ENCODE measurements at places on chromosomes 3 and 15.
A peak's percentile ranks its signal among the peaks of the same experiment; 100 is the strongest.

GRCh38 chr3:120554812-120555606, 41.1 kb upstream of the NDUFB4 start:
- DNase-seq = no peak

- DNase-seq = no peak
Measured at GRCh38 chr3:39295184-39295775, 15.4 kb upstream of the CX3CR1 start.

DNA sequence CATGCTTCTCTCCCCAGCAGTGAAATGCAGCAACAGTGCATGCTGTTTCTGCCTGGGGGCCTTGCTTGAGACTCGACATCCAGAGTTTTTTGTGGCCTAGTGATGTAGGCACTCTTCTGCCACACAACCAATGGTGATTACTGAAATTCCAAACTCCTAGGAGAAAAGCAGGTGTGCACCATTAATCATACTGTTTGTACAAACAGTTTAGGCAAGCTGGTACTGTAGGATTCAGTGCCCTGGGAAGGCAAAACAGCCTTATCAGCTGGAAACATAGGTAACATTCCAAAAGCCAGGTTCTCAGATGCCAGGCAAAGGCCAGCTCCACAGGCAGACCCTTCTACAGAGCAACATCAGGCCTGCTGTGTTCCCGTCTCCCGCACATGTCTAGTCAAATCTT, 17.5 kb upstream of the RBP1 start:
- DNase-seq = no peak

DNA sequence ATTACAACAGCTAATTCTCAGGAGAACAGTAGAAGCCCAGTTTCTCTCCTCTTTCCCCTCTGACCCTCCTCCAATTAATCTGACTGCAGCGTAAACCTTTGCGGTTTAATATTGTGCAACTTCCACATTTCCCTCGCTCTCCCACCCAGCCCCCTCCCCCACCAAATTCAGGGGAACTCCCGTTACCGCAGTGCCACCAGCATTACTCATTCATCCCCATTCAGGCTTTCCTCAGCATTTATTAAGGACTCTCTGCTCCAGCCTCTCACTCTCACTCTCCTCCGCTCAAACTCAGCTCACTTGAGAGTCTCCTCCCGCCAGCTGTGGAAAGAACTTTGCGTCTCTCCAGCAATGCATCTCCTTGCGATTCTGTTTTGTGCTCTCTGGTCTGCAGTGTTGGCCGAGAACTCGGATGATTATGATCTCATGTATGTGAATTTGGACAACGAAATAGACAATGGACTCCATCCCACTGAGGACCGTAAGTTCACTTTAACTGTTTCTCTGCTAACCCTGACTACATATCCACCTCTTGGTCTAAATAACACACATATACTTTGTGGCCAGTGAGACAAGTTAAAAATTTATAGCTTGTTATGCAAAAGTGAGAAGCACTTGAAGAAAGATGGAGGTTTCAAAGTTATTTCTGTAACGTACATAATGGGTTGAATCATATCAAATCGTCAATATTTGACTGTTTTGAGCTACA, at the start of gene PTX3:
Gene PTX3, plus strand, starts transcription at position 268 of the 709 bp plus-strand sequence. Its CDS starts 84 bp downstream, at position 352.
- peak; percentile 22 for DNase-seq

DNA sequence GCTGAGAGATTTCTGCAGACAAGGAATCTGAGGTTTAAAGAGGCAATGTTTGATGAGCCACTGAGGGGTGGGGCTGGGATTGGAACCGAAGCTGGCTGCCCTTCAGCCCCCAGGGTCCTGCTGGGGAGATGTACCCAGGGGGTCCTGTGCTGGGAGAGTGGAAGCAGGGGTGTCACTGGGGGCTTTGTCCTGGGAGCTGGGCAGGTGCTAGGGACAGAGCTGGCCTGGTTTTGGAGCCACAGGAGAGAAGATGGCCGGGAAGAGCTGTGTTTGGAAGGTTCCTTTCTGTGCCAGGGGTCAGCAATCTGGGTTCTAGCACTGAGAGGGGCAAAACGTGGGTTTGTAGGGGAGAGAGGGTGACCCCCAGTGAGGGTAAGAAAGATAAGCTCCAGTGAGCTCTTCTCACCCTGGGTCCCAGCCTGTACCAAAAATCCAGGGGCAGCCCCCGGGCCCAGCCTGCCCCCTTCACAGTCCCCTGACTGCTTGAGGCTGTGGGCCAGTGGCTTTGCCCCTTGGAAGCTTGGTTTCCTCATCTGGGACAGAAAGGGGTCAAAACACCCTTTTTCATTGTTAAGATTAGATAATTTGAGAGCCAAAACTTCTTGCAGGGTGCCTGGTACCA, 69.6 kb downstream of the SMAD3 start:
- peak; percentile 30 for DNase-seq

DNA sequence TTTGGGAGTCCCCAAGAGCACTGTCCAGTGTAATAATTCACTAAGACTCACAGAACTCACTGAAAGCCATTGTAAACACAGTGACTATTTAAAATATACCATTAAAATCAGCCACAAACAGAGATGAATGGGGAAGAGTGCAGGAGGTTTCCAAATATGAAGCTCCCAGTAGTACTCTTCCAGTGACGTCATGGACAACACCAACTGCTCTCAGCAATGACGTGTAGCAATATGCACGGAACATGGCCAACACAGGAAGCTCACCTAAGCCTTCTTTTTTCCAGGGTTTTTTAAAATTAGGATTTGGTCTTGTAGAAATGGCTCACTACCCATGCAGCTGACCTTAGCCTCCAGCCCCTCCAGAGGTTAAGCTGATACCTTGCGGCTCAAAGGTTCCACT, 1224.1 kb upstream of the CADM2 start:
- no peak for DNase-seq

DNA sequence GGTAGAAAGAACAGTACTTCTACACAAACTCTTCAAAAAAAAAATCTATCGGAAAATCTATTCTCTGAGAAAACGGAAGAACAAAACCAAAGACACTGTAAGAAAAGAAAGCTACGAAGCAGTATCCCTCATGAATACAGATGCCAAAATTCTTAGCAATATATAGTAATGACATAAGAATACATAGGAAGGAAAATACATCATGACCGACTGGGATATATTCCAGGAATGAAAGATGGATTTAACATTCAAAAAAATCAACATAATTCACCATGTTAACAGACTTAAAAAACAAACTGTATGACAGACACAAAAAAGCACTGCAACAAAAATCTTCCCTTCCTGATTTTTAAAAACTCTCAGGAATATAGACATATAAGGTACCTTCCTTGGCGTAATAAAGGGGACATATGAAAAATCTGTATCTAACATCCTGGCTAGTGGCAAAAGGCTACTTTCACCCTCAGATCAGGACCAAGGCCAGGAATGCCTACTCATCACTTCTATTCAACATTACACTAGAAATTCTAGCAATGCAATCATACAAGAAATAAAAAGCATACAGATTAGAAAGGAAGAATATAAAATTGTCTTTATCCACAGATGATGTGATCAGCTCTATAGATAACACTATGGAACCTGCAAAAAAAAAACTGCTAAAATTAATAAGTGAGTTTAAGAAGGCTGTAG, 77.6 kb upstream of the XXYLT1 start:
- no peak for DNase-seq

- DNase-seq = no peak
Measured at GRCh38 chr15:36232491-36232890, 346.9 kb upstream of the CDIN1 start.

DNA sequence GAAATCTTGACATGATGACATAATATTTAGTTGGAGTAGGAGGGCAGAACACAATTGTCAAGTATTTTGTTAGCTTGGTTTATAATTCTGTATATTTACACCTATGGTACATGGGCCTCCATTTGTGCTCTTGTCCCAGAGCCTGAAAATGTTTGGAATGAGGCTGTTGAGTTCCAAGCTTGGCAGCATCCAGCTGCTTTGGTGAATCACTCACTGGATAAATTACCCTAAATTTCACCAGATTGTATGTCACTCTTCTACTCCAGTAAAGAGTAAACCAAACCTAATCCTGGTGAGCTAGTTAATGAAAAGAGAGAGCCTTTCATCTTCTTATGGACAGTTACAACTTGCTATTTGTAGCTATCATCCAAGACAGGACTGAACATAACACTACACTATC, 928.7 kb downstream of the DIPK2A start:
- DNase-seq = no peak

DNA sequence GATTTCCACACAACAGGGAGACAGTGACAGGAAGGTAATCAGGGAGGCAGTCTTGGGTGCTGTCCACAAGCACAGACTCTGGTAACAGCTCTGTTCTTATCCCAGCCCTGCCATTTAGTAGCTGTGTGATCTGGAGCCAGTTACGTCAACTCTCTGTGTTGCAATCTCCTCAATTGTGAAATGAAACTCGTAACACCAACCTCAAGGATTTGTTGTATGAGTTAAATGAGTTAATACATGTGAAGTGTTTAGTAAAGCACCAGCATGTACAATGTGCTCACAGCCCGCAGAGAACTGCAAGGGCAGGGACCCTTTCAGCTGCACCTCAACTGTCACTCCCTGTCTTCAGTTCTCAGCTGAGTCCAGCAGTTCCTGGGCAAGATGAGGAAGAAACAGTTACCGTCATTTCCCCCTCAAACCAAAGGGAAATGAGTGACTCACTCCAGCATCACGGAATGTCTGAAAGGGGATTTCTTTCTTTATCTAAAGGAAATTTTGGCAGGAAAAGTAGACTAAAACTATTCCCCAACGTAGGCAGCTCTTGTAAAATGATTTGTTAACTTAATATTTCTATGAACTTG, 39.9 kb upstream of the MB21D2 start:
- no peak for DNase-seq

DNA sequence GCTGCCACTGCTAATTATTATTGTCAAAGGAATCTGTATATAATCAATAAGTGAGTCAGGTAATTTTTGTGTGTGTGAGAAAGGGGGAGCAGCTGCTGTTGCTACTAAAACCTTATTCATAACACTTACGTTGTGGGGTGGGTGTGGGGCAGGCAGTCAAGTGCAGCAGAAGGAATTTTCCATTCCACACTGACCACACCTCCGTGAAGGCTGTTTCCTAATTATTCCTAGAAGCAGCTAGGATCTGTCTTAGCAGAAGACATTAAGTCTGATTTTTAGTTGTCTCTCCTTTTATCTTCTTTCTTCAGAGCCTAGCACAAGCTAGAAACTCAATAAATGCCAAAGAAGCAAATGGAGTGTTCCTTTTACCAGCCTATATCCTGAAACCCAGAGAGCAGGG, 4.0 kb upstream of the U2SURP start:
- no peak for DNase-seq

GRCh38 chr3:31917303-31918005, 63.6 kb downstream of the OSBPL10 start:
- no peak for DNase-seq

DNA sequence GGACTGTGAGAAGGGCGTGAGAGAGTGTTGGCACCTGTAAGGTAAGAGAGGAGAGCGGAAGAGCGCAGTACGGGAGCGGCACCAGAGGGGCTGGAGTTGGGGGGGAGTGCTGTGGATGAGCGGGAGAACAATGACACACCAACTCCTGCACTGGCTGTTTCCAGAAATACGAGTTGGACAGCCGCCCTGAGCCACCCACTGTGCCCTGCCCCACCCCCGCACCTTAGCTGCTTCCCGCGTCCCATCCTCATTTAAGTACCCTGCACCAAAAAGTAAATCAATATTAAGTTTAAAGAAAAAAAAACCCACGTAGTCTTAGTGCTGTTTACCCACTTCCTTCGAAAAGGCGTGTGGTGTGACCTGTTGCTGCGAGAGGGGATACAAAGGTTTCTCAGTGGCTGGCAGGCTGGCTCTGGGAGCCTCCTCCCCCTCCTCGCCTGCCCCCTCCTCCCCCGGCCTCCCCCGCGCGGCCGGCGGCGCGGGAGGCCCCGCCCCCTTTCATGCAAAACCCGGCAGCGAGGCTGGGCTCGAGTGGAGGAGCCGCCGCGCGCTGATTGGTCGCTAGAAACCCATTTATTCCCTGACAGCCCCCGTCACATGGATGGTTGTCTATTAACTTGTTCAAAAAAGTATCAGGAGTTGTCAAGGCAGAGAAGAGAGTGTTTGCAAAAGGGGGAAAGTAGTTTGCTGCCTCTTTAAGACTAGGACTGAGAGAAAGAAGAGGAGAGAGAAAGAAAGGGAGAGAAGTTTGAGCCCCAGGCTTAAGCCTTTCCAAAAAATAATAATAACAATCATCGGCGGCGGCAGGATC, at the start of gene SOX2:
Gene SOX2, plus strand, starts transcription at position 601 of the 811 bp plus-strand sequence. CDS start 436 bp downstream, outside the sequence.
- no peak for DNase-seq

DNA sequence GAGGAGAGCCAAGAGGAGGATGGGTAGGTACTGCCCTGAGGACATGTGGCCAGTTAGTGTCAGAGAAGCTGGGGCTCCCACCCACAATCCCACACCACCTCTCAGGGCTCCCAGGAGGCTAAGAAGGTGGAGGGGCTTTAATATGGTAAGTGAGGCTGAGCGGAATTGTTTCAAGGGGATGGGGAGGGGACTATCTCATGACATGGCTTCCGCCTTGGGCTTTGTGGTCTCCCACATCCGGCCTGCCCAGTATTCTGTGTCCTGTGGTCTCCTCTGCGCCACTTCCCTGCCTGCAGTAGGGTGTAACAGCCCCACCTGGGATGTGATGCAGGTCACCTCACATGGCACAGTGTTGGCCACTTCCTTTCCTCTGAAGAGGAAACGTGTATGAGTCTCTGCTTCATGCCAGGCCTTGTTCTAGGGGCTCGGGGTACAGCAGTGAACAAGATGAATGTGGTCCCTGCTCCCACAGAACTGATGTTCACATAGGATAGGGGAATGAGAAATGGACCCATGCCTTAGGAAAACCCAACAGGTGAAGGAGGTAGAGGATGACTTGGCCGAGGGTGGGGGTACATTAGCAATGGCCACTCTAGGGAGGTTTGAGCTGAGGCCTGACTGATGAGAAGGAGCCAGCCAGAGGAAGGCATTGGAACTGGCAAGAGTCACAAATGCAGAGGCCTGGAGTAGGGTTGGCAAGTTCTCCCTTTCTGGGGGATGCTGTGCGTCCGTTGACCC, 3.2 kb downstream of the NEIL1 start:
- DNase-seq = peak; percentile 75

DNA sequence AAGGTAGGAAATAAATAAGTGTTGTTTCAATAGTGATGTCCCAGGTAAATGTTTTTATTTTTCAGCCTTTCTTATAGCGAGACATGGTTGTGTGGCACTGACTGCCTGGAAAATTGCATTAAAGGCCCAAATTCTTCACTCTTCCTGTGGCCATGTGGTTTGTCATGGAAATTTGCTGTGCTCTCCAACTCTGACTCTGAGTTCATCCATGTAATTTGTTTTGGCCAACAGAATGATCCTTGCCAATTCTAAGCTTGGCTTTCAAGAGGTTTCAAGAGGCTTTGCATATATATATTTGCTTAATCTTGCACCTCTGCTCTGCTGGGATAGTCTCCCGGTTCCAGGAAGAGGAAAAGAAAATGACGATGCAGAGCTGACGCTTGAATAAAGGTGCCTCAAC, 107.5 kb upstream of the ARHGEF26 start:
- DNase-seq = no peak

DNA sequence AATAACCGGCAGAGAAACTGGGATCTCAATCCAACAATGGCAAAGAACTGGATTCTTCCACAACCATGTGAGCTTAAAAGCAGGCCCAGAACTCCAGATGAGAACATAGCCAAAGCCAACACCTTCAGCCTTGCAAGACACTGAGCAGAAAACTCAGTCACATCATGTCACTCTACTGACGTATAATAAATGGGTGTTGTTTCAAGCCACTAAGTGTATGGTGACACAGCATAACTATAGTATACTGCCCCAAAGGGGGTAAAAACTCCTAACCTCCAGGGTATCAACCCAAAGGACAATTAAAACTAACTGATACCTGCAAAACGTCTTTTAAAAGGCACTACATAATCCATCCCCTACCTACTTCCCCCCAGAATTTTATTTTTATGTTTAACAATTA, 69.5 kb downstream of the TRANK1 start:
- no peak for DNase-seq

GRCh38 chr15:34722439-34722836, 32.4 kb downstream of the GJD2 start:
- DNase-seq = no peak

- DNase-seq = no peak
Measured at GRCh38 chr3:132161608-132162007, 126.8 kb upstream of the CPNE4 start.

Data from activated T-cell treated with anti-CD3 and anti-CD28 coated beads, Interleukin-2, amount 50 U/mL, for 48 hours (primary cell).